ENCODE measurements at places on chromosomes 7 and 10. TPM values are rescaled to one million over a fixed set of nuclear protein-coding genes. Genes with fewer than 3 reads are reported as not detected.

Gene RPP30
- 27.3 TPM for total RNA-seq

Gene AGR3
- not detected for total RNA-seq

Gene LRWD1
- 24.1 TPM for total RNA-seq

Gene ASAH2B
- total RNA-seq: 1.0 TPM

Gene HGF
- 0.25 TPM for total RNA-seq

Gene TUBB8
- not detected for total RNA-seq

Gene OPN4
- not detected for total RNA-seq

Gene IKZF5
- total RNA-seq: 2.3 TPM

Gene TMEM176A
- not detected for total RNA-seq

Gene TEX36
- total RNA-seq: not detected

Gene SPDYE16
- total RNA-seq: not detected

Gene RASA4B
- total RNA-seq: 2.6 TPM

Gene PPP1R9A
- total RNA-seq: 9.6 TPM

Gene SYT15B
- 0.89 TPM for total RNA-seq

Gene SYNPO2L
- total RNA-seq: not detected

Gene MPP7
- total RNA-seq: 11.5 TPM
